ELR (cell line): ENCODE measurements at places on chromosomes 2 and 18.

DNA sequence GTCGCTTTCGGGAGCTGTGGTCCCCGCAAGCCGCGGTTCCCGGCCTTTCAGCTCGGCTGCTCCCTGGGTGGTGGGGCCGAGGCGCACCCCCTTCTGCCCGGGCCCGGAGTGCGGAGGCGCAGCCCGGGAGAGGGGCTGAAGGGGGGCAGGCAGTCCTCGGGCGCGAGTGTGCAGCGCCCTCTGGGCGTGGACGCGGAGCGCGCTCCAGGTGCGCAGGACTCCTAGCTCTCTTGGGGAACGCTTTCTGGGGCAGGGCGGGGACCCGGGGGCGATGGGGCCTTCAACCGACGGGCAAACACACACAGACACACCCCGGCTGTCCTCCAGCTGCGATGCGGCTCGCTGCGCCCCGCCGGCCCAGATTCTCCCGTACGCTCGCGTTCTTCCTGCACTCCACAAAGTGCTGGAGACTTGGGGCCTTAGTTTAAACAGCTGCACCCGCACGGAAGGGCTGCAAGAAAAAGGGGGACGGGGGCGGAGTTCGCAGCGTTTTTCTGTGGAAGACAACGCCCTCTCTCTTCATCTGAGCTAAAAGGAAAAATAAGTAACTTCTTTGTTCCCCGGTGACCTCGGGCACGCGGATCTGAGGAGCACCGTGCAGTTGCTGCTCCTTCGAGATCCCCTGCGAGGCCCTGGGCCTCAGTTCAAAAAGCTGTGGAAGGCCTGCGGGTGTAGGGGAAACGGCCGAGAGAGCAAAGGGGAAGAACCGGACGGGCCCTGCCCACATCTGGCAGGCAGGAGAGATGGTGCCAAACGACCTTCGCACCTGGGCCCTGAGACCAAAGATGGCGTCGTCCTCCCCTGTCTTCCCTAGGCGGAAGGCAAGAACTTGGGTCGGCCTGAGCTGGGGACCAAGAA, 593 bp upstream of the SDC1 start:
- DNase-seq = no peak

- DNase-seq = no peak
Observed at GRCh38 chr2:218360453-218360852, 3.8 kb downstream of the CATIP start.

DNA sequence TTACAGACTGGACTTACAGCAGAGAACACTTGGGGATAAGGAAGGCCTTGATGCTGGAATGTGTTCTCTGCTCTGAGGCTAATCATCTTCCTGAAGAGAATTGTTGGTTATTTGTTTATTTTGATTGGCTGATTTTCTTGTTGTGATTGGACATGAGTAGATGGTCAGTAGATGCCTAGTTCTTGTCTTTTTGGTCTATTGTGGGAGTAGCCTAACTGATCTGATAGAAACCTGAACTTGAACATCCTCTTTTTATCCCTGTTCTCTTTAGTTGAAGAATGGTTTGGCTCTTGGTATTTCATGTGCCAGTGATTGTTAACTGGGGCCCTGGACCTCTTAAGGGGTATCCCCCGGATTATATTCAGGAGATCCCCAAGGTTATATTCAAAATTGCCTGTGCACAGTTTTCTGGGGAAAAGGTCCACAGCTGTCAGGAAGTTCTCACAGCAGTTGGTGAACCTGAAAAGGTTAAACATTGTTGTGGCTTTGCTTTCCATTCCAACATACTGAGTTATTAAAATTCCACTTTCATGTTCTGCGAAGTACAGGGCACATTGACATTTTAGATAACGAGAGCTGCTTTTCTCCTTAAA, 13.6 kb downstream of the TWSG1 start:
- peak; percentile 75 for DNase-seq

DNA sequence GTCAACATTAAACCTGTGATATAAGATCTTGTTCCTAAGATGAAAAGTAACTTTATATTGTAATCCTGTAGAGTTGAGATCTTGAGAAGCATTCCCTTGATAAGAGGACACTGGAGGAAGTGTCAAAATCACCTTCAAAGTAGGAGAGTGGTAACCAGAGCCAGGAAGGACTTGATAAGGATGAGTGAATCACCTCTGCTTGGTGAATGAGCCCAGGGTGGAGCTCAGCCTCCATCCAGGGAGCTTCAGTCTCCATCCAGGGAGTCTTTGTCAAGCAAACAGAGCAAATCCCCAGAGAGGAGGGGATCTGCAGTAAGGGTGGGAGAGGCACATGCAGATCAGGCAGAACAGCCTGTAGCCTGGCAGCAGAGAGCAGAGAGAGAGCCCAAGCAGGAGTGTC, 167.1 kb upstream of the SIX2 start:
- no peak for DNase-seq

GRCh38 chr2:237319887-237320286, 94.1 kb downstream of the COL6A3 start:
- no peak for DNase-seq

DNA sequence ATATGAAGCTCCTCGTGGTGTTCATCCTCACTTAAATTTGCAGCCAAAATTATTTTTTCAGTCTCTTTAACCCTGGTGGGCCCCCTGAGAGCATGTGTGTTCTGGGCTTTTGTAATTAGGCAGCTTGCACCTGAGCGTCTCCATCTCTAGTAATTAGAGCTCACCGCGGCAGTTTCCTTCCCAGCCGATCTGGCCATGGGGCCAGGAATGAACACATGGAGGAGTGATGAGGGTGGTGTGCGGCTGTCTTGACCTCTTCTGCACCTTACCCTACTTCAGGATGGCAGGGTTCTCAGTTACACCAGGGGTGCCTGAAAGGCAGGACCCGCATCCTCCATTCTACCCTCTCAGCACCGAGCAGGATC, 98.5 kb downstream of the AFF3 start:
- DNase-seq = no peak

GRCh38 chr2:194706179-194706578, 950.8 kb upstream of the SLC39A10 start:
- DNase-seq = peak; percentile 50

DNA sequence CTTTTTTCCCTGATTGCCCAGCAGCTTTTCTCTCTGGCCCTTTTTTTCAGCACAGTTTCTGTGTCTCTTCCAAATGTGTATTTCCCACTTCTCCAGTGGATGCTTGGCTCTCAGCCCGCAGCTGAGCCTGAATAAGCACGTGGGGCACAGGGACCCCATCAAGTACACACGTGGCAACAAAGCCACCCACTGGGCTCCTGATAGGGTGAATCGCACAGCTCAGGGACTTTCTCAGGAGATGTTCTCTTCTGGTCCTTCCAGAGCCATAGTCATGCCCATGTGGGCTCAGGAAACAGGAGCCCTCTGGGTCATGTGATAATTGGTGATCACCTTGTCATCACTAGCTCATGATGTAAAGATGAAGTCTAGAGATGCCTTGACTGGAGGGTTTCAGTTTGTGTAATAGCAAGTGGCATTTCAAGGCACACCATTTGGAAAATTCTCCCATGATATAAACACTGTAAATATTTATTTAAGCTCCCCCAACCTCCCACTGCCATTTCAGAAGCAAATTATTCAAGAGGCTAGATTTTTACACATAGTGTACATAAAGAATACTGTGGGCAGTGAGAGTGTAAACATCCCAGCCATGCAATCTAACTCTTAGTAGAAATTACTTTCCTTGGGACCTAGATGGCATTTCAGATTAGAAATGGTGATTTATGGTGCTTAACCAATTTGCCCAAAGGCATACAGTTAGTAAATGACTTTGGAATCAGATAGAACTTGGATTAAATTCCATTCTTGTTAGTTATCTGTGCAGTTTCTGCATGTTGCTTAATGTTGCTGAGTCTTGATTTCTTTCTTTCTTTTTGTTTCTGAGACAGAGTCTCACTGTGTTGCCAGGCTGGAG, 597.5 kb downstream of the SLC4A3 start:
- DNase-seq = peak; percentile 98
